ENCODE measurements at places on chromosomes 16 and 17.

DNA sequence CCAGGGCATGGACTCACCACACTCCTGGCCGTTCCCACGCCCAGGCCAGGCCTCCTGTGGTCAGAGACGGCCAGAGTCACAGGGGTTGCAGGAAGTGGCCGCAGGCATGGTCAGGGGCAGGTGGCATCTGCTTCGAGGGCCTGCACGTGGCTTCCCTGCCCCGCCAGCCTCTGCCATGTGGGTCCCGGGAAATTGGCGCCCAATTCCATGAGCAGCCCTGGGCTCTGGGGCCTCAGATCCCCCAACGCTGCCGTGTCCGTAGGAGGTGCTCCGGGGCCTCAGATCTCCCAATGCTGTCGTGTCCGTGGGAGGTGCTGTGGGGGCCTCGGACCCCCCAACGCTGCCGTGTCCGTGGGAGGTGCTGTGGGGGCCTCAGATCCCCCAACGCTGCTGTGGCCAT is 9.7 kb upstream of the SSTR5 start:
- no peak for DNase-seq

DNA sequence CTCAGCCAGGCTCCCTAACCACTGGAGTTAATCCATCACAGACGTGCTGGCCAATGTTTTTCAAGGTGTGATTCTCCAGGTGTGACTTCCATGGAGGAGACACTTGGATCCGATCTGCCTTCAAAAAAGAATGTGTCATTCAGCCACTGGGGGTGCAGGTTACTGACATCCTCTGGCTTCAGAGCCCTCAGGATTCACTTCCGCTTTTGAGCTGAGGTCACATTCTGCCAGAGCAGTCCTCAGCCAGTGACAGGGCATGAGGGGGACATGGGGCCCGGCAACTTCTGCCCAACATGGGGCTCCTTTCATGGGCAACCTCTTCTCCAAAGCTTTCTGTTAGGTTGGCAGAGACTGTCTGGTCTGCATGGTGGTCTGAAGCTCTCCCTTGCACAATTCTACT is 81.4 kb downstream of the GRIN2A start:
- no peak for DNase-seq

DNA sequence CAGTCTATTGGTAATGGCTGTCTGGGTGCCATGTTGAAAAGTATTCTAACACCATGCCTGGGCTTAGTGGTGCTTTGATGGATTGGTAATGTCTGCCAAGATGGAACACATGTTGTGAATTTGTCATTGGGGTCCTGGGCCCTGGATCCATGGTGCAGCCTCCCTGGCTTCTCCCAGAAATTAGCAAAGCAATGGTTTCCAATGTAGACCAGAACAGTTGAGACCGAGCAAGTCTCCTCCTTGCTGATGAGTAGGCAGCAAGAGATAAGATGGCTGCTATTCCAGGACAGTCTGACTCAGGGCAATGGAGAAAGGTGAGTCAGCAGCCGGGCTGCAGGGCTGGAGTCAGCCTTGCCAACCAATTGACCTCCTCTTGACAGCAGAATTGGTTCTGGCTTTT is 30.8 kb downstream of the GPR139 start:
- no peak for DNase-seq

GRCh38 chr16:80997139-80997798 is 9.4 kb downstream of the CMC2 start:
- DNase-seq: peak; percentile 48

DNA sequence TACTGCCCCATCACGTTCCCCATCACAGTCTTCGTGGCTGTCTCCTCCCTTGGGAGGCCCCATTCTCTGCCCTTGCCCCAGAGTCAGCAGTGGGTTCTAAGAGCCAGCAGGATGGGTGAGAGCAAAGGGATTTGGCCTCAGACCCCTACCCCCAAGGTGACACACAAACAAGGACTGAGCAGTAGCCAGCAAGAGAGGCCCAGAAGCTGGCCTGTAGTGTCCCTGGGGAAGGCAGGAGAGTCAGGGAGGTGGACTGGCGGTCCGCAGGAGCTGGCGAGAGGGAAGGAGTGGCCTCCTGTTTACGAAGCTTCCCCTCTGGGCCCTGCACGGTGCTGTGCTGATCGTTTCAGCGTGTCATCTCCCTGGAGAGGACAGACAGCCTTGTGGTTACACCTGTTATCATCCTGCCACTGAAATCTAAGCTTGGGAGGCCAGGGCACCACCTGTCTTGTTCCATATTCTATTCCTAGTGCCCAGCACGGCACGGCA is 8.4 kb downstream of the WDR81 start:
- no peak for DNase-seq

- no peak for DNase-seq
Measured at GRCh38 chr17:50693036-50693682, 14.6 kb downstream of the ANKRD40 start.

DNA sequence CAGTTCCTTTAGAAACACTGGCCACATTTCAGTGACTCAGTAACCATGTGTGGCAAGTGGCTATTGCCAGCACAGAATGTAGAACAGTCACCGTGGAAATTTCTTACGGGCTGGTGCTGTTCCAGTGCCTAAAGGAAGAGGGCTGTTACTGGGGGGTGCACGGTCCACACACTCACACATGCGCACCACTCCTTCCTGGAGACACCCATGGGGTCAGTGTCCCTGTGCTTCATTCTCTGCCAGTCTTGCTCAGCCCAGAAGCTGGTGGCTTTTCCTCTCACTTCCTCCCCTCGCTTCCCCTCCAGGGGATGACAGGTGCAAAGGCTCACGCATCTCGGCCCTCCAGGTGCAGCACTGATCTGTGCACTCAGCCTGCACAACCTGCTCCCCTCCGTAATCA is 115.6 kb downstream of the CCDC182 start:
- no peak for DNase-seq

- no peak for DNase-seq
Measured at GRCh38 chr16:87648236-87648635, 45.9 kb downstream of the JPH3 start.

DNA sequence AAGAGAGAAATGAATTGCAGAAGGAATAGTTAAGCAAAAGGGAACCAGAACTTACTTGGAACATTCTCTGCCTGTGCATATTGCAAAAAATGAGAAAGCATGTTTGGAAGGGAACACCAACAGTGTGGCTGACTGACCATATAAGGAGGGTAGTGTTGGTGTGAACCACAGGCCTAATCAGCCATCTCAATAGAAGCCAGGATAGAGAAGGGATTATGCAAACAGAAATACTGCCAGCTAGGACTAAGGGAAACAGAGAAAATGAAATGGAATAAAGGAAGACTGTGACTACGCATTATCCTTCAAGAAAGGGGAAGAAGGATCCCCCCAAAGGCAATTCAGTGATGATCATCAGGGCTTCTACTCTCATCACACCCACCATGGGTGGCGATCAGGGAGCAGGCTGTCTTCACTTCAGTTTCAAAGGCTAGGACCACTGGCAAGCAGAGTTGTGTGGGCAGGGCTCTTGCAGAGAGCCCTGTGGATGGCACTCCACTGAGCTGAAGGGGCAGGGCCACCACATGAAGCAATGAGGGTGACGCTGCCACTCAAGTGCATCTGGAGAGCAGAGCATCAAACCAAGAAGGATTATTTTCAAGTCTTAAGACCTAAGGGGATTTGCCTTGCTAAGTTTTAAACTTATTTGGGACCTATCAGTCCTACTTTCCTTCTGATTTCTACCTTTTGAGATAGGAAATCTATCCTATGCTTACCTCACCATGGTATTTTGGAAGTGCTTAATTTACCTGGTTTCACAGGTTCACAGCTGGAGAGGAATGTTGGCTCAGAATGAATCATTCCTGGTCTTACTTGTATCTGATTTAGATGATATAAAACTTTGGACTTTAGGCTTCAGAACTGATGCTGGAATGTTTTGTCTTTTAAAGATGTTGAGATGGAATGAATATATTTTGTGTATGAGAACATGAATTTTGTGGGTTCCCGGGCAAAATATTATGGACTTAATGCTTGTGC is 140.5 kb downstream of the SSH2 start:
- DNase-seq: no peak

- no peak for DNase-seq
Measured at GRCh38 chr16:57282510-57283213, 1.8 kb downstream of the PLLP start.

GRCh38 chr16:2468725-2469398 is 2.2 kb upstream of the NTN3 start:
- DNase-seq: no peak

DNA sequence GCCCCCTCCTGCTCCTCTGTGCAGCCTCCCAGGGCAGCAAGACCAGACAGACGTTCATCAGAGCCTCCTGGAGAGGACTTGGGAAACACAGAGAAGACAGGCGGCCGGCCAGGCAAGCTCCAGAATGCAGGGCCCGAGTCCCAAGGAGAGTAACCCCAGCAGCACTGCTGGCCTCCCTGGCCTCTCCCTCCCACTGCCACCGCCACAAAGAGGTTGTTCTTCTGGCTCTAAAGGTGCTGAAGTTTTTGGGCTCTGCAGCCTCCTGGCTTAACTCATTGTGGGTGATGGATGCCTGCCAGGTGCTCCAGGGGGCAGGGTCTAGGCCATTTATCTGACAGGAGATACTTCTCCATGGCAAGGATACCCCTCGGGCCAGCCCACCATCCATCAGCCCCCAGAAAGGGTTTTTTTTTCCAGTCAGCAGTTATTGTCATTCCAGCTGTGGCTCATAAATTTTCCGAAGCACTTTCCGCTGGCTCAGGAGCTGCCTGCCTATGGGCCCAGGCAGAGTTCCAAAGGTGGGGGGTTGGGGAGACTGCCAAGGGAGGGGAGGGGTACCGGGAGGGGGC is 32.0 kb upstream of the MRPS23 start:
- DNase-seq: no peak

DNA sequence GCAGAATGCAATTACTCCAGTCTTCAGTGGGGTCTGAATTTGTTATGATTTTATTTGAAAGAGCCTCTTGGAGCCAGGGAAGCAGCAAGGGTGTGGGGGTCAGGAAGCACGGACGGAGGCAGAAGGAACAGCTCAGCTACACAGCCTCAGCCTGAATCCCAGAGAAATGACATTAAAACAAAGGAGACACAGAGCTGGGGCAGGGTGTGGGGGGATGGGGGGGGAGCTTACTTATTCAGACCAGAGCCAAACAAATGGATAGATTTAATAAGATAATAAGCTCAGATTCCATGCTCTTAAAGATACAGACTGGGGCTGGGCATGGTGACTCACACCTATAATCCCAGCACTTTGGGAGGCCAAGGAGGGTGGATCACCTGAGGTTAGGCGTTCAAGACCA is 195.3 kb downstream of the ZNF423 start:
- DNase-seq: no peak

DNA sequence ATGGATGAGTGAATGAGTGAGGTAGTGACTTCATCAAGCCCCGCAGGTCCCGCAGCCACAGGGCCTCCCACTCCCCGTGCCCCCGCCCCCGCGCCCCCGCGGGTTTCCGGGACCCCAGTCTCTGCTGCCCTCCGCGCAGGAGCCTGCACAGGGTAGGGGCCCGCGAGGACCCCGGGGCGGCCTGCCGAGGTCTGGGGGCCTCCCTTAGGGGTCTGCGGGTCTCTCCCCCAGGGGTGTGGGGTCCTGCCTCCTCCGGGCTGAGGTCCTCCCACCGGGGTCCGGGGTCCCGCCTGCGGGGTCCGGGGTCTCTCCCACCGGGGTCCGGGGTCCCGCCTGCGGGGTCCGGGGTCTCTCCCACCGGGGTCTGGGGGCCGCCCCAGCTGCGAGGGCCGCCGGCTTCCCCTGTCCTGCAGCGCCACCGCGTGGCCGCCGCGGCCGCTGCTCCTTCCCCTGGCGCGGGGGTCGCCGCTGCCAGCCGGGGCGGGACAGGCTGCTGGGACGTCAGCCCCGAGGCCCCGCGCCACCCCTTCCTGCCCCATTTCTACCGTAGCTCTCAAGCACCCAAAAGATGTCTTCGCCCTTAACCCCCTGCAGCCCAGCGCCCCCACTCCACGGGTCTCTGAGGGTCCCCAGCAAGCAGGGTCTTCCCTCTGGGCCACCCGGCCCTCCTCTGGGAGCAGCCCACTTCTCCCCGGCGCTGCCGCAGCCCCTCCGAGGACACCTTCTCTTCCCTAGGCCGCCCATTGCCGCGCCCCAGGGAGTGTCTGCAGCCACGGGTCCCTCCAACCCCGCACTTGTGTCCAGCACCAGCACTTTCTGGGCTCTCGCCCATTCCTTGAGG is 10.4 kb upstream of the CHMP6 start:
- no peak for DNase-seq

GRCh38 chr16:69131167-69131838 is 1.1 kb downstream of the CHTF8 start:
- DNase-seq: no peak

DNA sequence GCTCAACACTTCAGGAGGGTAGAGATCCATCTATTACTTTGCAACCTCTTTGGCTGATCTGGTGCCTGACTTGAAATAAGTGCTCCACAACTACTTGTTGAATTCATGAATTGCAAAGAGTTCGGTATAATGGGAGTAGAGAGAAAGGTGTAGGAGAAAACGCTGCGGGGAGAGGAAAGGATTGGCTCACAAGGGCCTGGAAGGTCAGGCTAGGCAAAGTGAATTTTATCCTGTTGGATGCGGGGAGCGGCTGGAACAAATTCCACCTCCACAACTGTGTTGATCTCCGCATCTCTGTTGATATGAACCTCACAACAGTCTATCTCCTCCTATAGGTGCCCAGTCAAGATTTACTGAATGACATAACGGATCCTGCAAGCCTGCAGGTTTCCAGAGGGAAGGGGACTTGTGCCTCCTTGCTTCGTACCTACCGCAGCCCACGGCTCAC is 684 bp downstream of the SLX4 start:
- DNase-seq: no peak

DNA sequence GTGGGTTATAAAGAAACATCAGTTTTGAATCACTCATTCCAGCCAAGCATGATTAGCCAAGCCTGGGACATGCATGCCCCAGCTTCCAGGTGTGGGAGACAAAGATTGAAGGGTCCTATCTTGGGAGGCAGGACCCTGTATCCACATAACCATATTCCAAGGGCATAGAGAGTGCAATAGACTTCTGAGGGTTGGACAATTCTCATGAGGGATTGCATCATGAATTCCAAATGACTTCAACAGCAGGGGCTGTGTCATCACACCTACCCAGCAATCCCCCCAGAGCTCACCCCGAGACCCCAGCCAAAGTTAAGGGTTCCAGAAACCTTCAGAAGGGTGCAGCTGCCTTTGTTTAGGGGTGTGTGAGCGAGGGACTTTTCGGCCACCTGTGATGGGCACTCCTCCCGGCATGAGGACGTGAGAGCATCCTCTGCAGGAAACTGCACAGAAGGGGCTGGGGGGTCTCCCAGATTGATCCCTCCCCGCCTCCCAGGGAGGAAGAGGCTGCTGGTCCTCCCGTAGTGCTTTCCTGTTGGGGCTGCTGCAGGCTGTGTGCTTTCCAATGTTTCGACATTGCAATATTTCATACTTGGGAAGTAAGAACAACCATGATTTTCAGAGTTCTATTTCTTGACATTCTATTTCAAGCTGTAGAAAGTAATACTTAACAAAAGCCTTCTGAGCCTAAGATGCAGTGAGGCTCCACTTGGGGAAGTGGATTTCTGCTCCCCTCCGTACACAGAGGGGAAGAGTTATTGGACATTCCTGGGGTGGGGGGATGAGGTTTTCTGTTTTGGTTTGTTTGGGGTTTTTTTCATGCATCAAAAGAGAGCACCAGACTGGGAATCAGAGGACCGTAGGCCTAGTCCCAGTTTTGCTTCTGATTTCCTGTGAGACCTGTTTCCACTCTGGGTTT is 13.3 kb upstream of the PITPNM3 start:
- no peak for DNase-seq

- DNase-seq: no peak
Measured at GRCh38 chr17:49546546-49547535, 28.8 kb upstream of the NXPH3 start.
